ENCODE measurements at places on chromosomes 16 and 17.

DNA sequence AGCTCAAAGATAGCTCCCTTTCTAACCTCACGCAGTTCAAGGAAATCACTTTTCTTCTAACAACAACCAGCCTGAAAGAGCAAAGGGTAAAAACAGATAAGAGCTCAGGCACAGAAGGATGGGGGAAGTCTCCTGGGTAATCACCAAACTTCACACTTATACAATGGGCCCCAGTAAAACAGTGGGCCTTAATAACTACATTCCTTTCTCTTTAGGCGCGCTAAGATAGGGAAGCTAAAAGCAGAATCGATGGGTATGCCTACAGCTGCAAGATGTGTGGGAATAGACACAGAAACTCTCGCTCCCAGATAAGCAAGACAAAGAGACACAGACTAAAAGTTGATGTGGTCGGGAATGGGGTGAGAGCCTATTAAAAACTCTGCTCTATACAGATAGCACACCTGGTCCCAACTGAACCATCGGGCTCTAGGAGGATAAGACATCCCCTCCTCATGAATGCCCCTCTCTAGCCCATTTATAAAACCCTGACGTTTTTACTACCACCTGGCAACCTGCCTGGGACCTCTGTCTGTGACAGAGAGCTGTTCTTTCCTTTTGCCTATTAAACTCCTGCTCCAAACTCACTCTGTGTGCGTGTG is 826 bp downstream of the LYZL6 start:
- DNase-seq, result no peak

DNA sequence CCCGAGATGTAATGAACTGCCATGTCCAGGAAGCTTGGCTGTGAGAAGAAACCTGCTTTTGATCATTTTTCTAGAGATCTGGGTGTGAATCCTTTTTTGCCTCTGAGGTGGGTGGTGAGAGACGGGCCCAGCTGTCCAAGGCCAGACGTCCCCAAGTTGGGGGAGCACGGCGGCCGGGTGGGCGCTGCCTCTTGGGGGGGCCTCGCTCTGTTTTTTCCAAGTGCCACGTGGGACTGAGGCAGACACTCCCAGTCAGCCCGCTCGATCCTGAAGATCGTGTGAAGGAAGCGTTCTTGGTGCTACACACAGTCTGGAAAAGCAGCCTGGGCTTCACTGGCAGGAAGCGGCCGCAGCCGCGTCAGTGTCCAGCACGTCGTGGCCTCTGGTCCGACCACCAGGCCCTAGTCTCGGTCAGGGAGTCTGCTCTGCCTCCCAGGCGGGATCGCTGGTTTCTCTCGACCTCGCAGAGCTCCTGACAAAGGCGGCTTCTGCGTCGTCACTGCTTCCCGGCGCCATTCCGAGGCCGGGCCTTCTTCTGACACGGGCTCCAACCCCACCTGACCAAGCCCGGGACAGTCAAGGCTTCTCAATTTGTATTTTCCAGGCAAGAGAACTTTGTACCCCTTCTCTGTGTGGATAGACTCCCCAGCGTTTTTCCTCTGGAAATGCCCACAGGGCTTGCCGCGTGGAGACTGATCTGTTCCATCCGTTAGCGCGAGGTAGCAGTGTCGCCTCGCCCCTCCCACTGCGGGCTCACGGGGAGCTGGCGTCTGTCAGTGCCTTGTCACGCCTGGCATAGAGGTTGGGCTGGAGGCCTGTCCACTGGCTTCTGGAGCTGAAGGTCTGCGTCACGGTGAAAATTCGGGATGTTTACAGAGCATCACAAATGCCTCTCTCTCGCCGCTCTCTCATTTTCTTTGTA is 12.4 kb downstream of the PRSS27 start:
- DNase-seq, result no peak

- no peak for DNase-seq
Measured at GRCh38 chr16:19488213-19488640, 33.7 kb downstream of the GDE1 start.

GRCh38 chr16:79083508-79084299 is 516.8 kb downstream of the MAF start:
- no peak for DNase-seq

- no peak for DNase-seq
Measured at GRCh38 chr17:927611-928461, 51.7 kb downstream of the NXN start.

GRCh38 chr17:49076573-49077384 is 55.8 kb upstream of the B4GALNT2 start:
- DNase-seq, result no peak

DNA sequence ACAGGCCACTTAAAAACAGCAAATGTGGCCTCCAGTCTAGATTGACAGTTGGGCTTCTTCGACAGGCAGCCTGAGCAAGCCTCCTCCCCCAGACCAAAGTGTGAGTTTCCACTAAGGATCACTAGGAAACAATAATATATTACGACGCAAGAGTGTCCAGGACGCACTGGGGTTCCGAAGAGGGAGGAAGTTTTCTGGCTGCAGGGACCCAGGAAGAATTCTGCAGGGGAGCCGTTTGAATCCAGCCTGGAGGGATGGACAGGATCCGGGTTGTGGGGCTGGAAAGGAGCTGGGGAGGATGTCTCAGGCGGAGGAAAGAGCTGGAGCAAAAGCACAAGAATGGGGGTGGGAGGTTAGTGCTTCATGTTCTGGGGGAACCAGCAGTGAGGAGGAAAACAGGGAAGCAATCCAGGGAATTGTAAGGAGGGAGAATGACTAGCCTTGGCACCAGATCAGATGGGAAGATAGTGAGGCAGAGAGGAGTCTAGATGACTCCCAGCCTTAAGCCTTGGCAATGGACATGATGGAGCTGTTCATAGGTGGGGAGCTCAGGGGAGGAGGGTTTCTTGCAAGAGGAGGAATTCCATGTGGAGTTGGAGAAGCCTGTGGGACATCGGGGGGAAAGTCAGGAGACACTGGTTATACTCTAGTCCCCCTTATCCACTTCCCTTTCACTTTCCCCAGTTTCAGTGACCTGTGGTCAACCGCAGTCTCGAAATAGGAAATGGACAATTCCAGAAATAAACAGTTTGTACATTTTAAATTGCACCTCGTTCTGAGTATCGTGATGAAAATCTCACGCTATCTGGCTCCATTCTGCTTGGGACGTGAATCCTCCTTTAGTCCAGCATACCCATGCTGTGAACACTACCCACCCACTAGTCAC is 26.6 kb downstream of the NGFR start:
- DNase-seq, result no peak

DNA sequence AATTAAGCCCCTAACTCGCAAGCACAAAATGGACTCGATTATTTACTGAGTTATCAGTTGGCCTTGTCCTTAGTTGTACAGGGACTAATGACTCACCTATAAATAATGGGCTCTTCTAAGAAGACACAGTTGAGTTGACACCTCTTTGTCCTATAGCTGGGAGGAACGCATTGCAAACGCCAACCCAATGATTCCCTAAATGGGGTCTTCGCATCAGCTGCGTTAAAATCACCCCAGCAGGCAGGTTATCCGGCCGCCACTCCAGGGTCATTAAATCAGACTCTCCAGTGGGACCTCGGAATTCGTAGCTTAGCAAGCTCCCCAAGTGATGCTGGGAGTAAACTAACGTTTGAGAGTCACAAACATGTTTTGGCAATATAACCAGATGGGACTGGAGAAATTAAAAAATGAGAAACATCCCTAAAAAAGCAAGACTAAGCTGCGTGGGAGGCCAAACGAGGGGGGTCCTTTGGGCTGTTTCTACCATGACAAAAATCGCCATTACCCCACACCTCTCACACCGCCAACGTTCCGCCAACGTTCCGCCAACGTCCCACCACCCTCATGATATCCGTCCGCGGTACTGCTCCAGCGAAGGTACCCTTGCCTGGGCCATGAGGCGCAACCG is 932 bp upstream of the NFE2L1 start:
- DNase-seq, result no peak

DNA sequence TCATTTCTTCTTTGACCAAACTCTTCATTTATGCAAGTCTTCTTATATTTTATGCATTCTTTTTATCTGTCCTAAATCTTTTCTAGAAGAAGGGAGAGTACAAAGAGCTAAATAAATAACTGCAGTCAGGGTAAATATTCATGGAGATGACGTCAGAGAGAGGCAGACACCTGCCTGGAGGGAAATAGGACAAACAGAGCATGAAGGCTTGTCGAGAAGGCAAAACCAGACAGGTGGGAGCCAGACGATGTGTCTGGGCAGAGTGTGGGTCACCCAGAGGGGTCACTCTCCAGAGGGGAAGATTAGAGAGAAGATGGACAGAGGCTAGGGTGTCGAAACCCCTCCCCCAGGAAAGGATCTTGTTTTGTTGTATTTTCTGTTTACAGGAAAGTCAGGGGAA is 78.3 kb upstream of the RPL38 start:
- no peak for DNase-seq

GRCh38 chr17:5523249-5523648 is 36.9 kb downstream of the MIS12 start:
- no peak for DNase-seq

GRCh38 chr16:79687249-79688130 is 87.0 kb upstream of the MAF start:
- no peak for DNase-seq

GRCh38 chr17:1553354-1554266 is 9.0 kb downstream of the PITPNA start:
- no peak for DNase-seq

DNA sequence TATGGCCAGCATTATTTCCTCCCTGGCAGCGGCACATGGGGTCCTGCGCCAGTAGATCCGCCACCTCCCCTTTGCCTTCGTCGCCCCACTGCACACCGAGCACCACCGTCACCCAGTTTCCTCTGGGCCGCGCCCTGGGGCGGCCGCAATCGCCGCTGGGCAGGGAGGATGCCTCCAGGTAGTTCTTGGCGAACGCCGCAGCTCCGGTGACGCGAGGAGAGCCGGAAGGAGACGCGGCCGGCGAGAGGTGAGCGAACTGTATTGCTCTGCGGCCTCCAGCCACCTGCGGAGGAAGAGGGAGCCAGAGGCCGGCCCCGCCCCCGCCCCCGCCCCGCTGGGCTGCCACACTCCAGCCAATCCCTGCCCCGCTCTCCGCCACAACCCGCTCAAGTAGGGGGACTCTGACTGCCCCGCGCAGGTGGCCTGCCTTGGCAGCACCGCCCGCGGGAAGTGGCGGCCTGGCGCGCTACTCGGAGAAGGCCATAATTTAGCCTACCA is 11.8 kb upstream of the SLFN13 start:
- no peak for DNase-seq

GRCh38 chr17:74677558-74678466 is 34.9 kb downstream of the CD300LF start:
- DNase-seq, result no peak

DNA sequence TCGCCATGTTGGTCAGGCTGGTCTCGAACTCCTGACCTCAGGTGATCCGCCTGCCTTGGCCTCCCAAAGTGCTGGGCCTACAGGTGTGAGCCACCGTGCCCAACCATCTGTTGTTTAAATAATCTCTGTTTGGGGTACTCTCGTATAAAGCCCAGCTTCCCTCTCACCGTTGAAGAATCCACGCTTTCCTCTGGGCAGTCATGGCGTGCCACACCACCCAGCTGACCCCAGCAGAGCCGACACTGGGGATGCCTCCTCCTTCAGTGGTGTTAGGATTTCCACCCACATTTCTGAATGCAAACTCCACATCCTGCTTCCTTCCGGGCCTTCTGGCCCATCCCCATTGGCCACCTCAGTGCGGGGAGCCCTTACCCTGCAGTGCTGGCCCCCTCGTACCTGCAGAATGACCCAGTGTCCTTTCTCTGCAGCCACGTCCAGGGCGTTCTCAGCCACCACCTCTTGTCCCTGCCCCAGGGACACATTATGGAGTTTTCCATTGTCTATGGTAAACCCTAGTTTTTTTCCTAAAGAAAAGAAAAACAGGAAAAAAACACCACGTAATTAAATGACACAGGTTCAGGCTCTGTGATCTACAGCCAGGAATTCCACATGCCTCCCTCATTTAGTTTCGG is 60.4 kb downstream of the PGS1 start:
- no peak for DNase-seq

- no peak for DNase-seq
Measured at GRCh38 chr17:62676952-62677596, 49.6 kb downstream of the MRC2 start.

GRCh38 chr17:40545660-40546059 is 19.6 kb downstream of the CCR7 start:
- no peak for DNase-seq

GRCh38 chr16:27232061-27232900 is 29.0 kb downstream of the KDM8 start:
- no peak for DNase-seq

DNA sequence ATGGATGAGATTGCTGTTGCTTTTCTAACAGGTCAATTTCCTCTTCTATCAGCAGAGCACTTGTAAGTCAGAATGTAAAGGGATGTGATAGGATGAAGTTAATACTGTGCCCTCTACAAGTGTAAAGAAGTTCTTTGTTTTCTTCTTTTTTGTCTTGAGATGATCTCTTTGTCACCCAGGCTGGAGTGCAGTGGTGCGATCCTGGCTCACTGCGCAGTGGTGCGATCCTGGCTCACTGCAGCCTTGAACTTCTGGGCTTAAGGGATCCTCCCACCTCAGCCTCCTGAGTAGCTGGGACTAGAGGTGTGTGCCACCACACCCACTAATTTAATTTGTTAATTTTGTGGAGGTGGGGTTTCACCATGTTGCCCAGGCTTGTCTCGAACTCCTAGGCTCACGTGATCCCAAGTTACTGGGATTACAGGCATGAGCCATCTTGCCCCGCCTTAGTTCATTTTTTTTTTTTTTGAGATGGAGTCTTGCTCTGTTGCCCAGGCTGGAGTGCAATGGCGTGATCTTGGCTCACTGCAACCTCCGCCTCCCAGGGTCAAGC is 21.6 kb upstream of the KPNB1 start:
- DNase-seq, result no peak

DNA sequence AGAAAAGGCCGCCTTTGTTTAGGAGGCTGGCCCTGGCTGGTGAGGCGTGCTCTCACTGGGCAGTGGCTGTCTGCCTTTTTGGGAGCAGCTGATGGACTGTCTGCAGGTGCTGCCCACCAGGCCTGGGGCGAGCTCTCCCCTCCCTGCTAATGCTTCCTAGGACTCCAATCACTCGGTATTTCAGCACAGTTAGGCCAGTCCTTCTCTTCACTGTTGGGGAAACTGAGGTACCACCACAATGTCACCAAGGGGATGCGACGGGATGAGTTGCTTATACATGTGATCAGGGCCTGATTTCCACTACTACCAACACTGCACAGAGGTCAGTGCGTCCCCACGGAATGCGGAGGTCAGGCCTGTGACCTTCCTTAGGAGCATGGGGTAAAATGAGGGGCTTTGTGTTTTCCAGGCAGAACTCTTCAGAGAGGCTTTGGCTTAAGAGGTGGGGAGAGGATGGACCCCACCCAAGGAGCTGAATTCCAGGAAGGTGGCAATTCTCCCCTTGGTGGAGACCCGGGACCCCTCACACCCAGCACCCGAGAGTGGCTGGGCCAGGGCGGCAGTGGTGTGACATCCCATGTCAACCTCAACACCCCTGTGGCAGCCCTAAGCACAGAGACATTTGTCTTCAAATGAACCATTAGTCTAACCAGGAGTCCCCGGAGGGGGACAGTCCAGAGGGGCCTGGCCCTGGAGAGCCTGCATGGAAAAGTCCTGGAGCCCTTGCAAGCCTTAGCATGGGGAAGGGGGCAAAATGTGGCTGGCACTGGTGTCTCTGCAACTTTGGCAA is 86.4 kb downstream of the N4BP1 start:
- no peak for DNase-seq

GRCh38 chr17:47224966-47225365 is 15.8 kb downstream of the MYL4 start:
- DNase-seq, result no peak

GRCh38 chr17:50344731-50345365 is 1.1 kb upstream of the XYLT2 start:
- DNase-seq, result no peak

All from stimulated activated CD4-positive, alpha-beta T cell treated with anti-CD3 and anti-CD28 coated beads, Interleukin-1b, Interleukin-23, amount 100 ng/mL, for 24 hours (primary cell).